Activated CD4-positive, alpha-beta T cell treated with anti-CD3 and anti-CD28 coated beads for 24 hours (primary cell): ENCODE measurements at places on chromosomes 1 and 21.

DNA sequence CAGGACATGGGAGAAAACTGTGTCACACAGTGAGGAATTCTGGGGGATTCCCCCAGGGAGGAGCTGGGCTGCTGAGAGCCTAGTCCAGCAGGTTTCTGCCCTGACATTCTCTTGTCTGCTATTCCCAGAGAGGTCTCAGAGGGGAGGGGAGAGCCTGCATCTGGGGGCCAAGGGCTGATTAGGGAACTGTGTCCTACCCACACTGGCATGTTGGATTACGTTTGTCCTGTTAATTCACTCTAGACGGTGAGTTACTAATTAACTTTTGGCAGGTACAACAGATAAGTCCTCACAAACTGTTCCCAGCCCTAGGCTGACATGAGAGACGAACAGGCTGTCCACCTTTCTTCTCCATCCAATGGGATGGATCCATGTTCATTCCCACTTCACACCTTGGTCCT is 2.6 kb upstream of the SH3BGRL3 start:
- no peak for DNase-seq

DNA sequence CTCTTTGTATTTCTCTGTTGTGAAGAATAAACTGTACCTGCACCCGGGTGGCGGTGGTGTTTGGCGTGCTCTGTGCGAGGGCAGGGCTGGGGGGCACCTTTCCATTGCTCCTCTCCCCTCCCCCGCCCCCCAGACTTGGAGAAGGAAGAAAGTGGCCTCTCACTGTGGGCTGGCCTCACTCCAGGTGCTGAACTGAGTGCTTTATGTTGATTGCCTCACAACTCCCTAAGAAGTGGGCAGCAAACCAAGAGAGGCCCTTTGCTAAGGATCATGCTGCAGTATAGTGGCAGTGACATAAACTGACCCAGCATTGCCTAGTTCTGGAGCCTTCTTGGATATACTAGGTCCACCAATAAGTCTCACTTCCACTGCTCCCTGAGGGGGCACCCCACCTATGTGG is 20.2 kb downstream of the A3GALT2 start:
- DNase-seq = no peak

DNA sequence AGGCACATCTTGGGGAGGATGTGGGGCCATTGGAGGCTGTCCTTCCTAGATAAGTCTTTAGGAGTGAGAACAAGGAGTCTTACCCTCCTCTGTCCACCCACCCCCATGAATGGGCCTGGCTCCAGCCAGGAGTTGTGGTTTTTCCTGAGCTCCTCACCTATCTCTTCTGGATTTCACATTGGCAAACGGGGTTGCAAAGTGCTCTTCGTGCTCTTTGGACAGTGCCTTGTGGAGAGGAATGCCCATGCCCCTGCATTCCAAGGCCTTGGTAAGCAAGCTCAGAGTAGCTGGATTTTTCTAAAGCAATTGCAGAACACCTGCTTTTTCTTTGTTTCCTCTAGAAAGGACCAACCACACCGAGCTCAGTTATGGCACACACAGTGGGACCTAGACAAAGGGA is 152.1 kb upstream of the CAMK1G start:
- no peak for DNase-seq

DNA sequence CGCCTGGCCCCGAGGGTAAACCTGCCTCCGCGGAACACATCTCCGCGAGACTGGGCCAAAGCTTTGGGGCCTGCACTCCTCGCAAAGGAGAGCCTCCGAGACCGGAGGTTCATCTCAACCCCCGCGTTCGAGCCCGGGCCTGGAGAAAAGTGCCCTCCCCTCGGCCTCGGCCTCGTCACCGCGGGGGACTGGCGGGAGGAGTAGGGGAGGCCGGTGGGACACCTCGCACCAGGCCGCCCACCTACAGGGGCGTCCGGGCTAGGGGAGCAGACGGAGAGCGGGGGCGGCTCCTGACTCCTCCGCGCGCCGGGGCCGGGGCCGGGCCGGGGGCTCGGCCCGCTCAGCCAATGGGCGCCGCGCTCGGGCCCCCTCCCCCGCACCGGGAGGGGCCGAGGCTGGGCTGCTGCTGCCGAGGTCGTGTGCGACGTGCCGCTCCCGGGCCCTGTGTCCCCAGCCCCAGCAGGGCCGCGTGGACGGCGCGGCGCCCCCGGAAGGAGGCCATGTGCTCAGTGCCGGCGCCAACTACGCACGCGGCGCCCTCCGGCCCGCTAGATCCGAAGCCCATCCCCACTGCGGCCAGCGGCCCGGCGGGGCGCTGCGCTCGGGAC is 684 bp downstream of the SLC2A1 start:
- DNase-seq = peak; percentile 66

GRCh38 chr21:36816561-36817130 is 117.7 kb downstream of the SIM2 start:
- DNase-seq = no peak

DNA sequence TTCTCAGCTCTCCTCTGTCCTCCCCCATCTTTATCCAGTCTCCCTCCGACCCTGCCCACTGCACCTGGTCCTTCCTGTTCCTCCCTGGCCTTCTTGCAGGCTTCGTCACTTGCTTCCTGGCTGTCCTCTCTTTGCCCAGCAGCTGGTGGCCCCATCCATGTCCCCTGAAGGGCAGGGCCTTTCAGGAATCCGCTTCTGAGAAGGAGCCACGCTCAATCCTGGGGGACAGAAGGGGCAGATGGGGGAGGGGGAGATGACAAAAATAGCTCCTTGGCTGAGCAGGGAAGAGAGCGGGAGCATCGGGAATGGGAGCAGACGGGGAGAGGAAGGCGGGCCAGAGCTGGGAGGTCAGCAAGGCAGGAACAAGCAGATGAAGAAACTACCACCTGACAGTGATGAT is 40.7 kb downstream of the SLC30A1 start:
- no peak for DNase-seq

DNA sequence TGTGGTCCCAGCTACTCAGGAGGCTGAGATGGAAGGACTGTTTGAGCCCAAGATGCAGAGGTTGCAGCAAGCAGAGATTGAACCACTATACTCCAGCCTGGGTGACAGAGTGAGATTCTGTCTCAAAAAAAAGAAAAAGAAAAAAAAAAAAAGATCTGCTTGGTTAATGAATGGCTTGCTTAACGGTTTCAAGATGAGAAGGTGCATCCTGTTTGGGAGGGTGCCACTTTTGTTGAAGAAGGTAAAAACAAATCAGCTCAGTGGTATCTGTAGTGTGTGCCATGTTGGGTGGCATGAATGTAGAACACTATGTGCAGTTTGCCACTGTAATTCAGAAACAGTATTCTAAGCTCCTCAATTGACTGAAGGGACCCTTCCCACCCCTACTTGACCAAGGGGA is 94.9 kb upstream of the ETV3 start:
- no peak for DNase-seq

DNA sequence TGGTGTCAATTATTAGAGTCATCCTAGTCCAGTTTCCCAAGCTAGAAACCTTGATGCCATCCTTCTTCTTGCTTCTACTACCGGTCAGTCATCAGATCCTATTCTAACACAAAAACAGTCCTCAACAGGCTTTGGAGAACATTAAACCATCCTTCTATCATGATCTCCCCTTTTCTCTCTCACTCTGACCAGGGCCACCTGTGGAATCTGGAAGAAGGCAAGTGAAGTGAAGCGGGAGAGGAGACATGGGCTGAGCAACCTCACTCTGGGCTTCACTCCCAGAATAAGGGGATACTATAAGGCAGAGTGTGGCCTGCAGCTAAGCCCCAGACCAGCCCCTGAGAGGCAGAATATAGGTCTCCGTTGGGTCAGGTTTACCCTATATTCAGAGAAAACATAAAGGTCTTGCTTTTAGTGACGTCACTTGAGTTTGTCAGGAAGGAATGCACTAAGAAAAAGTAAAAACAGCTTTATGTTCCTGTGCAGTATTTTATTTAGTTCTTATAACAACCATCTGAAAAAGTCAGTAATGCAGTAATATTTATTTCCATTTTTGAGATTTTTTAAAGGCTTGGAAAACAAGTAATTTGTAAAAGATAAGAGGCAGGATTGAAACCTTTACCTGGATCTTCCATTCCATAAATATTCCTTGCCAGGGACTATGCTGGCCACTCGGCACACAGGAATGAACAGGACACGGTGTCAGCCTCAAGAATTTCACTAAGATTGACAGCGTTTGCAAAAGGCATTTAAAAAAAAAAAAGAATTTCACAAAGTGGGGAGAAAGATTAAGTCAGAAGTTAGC is 61.3 kb downstream of the NFASC start:
- DNase-seq = no peak
